Activated CD4-positive, alpha-beta T cell treated with anti-CD3 and anti-CD28 coated beads, Interleukin-2, amount 50 U/mL, for 48 hours (primary cell): ENCODE measurements at places on chromosomes 1 and 21.

DNA sequence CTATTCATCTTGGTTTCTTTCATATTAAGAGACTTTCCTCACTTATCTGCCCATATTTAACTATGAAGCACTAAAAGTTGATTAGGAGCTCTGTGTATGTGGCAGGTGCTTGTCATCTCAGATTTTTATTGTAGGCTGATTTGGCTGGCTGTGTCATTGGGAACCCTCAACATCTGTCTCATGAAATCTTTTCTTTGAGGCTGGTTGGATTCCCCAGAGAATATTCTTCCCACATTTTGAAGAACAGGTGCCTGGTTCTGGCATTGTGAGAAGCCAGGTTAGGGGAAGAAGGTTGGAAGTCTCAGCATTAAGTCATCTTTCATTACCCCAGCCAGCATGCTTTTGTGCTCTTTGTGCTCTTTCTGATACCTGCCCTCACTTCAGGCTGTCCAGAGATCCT, 37.1 kb downstream of the EEIG2 start:
- DNase-seq = no peak

DNA sequence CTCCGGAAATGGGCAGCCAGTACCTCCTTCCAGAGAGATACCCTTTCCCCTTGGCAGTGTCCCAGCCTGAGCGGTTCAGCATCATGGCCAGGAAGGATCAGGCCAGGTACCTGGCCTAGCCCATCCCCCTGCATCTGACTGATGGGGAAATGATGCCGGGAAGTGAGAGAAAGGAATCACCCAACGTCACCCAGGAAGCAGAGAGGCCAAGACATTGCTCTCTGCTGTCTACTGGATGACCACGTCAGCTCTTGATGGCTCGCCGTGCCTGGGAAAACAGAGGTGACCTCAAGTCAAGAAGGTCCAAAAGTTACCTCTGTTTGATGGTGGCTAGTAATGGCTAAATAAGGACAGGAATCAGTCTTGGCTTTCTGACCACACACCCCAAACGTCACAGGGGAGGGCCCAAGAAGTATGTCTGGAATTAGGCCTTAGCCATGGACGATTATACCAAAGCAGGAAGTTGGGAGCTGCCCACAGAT, 79.0 kb downstream of the MRPL37 start:
- DNase-seq = no peak

- peak; percentile 37 for DNase-seq
Measured at GRCh38 chr21:34635307-34635706, 20.4 kb upstream of the RCAN1 start.

DNA sequence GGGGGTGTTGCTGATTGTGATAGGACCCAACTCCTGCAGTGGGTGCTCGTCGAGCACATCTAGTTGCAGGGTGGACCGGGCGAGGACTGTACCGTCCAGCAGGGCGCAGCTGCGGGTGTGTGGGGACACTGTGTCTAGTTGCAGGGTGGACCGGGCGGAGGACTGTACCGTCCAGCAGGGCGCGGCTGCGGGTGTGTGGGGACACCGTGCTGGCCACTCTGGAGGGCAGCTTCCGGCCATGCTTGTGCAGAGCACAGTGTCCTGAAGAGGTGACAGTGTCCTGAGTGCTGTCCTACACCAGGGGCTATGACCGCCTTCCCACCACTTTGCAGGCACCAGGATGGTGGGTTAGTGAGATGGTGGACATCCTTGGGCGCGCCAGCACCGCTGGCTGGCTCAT, 4.6 kb upstream of the TRPM2 start:
- no peak for DNase-seq

- DNase-seq = no peak
Measured at GRCh38 chr1:77095236-77095635, 124.0 kb downstream of the PIGK start.

GRCh38 chr1:89608319-89608983, 24.5 kb upstream of the LRRC8C start:
- DNase-seq = peak; percentile 69

DNA sequence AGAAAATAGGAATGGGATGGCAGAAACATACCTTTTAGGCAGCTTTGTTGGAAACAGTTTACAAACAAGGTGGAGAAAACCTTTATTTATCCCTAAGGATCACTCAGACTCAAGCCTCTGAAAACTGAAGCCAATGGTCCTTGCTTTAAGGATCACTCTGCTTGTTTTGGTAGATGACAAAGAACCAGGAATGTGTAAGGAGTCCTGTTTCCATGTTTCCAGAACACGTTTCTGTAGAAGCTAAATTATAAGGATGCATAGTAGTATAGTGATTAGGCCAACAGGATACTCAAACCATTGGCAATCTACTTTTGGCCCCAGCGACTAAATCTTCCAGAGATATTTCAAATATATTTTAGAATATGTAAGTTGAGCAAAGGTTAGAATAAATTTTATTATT, 149.1 kb upstream of the HP1BP3 start:
- no peak for DNase-seq

GRCh38 chr1:225446595-225446960, 18.7 kb upstream of the LBR start:
- DNase-seq = no peak

DNA sequence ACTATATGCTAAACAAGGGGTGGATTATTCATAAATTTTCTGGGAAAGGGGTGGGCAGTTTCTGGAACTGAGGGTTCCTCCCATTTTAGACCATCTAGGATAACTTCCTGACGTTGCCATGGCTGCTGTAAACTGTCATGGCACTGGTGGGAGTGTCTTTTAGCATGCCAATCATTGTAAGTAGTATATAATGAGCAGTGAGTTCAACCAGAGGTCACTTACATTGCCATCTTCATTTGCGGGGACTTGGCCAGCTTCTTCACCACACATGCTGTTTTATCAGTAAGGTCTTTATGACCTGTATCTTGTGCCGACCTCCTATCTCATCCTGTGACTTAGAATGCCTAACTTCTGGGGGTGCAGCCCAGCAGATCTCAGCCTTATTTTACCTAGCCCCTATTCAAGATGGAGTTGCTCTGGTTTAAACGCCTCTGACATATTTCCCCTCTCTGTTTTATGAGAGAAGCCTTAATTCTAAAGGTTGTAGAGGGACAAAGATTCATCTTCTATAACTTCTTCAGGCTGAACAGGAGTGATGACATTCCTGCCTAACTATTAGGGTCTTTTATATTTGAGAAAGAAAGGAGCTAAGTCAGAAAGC, 60.4 kb downstream of the DIP2A start:
- DNase-seq = no peak

GRCh38 chr1:19623523-19623922, 20.6 kb upstream of the NBL1 start:
- DNase-seq = no peak

GRCh38 chr21:37230632-37231248, 36.4 kb downstream of the VPS26C start:
- DNase-seq = no peak

GRCh38 chr1:89757532-89757931, 63.3 kb upstream of the LRRC8D start:
- DNase-seq = peak; percentile 65

GRCh38 chr1:152466217-152466616, 44.4 kb upstream of the LCE5A start:
- DNase-seq = no peak

DNA sequence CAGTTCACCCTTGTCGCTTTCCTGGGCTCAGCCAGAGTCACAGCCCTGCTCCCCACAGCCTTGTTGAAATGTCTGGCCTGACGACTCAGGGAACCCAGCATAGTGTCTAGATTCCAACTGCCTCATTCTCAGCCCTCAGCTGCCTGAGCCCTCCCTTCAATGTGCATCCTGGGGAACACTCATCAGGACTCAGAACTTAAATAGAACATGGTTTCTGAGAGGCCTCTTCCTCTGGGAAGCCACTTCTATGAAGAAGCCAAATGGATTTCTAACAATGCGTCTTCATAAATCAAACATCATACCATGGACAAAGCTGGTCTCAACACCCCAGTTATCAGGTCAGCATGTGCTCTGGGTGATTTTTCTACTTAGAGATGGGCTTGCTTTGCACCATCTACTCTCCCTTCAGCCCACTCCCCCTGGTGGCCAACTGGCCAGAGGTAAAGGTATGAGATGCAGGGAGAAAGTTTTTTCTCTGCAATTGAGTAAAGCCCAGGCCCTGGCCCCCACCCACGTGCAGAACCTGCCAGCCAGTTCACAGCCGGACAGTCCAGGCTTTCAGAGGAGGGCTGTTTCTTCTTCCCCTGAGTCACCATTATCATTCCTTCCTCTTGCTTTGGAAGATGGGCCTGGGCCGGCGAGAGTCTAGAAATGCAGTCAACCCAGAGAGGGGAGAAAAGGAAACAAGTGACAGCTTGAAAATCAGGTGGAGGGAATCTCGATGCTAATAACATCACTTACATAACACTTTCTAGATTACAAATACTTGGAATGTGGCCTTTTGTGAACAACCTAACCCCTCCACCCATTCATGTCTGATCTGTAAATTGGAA, 32.1 kb downstream of the CD244 start:
- peak; percentile 88 for DNase-seq

GRCh38 chr1:54376430-54377039, 29.7 kb downstream of the SSBP3 start:
- DNase-seq = peak; percentile 46

DNA sequence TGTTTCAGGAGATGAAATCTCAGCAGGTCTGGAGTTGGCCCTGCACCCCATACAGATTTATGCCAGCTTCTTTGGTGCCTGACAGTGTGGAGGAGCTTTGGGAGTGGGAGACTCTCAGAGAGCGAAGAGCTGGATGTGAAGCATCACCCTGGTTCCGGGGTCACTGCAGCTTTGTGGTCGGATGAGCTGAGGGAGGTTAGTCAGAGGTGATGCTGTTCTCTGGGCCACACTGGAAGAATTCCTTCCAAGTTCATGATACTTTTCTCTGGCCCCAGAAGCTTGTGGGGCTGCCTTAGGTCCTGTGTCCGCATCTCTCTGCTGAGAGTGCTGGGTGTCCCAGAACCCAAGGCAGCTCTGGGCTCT, 467.8 kb downstream of the CAMTA1 start:
- no peak for DNase-seq

GRCh38 chr21:28150778-28151177, 841.9 kb downstream of the LTN1 start:
- DNase-seq = no peak

- DNase-seq = no peak
Measured at GRCh38 chr1:200674838-200675587, 5.3 kb upstream of the DDX59 start.

GRCh38 chr21:34229353-34229752, 134.5 kb upstream of the KCNE2 start:
- no peak for DNase-seq

GRCh38 chr1:202663131-202663530, 47.1 kb downstream of the SYT2 start:
- DNase-seq = no peak

DNA sequence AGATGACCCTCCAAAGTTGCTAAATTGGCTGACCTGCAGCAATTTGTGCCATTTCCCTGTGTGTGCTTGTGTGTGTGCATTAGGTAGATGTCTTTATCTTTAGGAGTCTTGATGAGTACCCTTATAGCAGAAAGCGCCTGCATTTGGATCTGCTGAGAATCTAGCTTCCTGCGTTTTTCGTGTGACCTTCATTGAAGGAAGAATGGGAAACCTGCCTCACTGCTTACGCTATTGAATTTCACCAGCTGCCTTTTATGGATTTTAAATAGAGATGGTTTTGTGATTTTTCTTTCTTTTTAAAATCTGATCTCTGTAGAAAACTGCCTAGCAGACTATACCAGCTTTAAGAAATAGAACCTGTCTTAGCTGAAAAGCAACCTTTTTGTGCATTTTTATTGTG, 124.5 kb downstream of the CACHD1 start:
- no peak for DNase-seq
